ENCODE measurements at places on chromosomes 2 and 18. TPM values are rescaled to one million over a fixed set of nuclear protein-coding genes. Genes with fewer than 3 reads are reported as not detected.
A peak's percentile ranks its signal among the peaks of the same experiment; 100 is the strongest.

DNA sequence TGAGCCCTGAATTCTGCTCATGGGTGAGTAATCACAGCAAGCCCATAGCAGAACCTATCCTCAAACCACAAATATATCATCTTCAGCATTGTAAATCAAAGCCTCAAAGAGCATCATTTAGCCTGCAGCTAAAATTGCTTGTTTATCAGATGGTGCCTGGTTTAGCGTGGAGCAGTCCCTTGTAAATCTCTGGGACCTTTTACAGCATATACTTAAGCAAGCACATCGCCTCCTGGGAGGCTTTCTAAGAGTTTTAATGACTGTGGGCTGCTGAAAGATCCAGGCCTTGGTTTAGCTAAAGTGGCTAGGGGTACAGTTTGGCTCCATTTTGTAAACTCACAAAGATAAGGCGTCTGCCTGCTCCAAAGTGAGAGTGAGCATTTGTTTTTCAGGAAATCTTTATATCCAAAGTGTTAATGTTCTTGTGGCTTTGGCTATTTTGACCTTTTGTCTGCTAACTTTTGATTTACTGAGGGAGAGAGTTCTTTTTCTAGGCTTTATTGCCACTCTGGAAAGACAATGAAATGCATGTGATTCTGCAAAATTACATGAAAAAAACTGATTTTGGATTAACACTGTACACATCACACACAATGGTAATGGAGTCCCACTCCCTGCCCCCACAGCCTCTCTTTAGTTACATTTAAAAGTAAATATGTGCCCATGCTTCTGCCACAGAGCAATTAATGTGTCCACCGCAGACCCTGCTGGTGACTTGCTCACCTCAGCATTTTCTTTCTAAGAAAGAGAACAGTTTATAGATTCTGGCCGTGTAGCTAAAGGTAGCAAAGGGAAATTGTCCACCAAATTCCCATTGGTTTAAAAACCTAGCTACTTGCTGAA lies 194.8 kb downstream of the LNPK start:
- peak; percentile 16 for DNase-seq

The ITGA4 gene
- total RNA-seq = 20.6 TPM

- DNase-seq = peak; percentile 75
Observed at GRCh38 chr2:131055169-131056065, 37.8 kb downstream of the FAM168B start.

The CDK5R2 gene
- total RNA-seq = not detected

- DNase-seq = no peak
Observed at GRCh38 chr18:11800566-11801334, 50.5 kb upstream of the CHMP1B start.

The MERTK gene
- 0.28 TPM for total RNA-seq

- DNase-seq = no peak
Observed at GRCh38 chr2:7480431-7480830, 563.2 kb downstream of the RNF144A start.

- no peak for DNase-seq
Observed at GRCh38 chr18:25853691-25854433, 236.6 kb downstream of the SS18 start.

DNA sequence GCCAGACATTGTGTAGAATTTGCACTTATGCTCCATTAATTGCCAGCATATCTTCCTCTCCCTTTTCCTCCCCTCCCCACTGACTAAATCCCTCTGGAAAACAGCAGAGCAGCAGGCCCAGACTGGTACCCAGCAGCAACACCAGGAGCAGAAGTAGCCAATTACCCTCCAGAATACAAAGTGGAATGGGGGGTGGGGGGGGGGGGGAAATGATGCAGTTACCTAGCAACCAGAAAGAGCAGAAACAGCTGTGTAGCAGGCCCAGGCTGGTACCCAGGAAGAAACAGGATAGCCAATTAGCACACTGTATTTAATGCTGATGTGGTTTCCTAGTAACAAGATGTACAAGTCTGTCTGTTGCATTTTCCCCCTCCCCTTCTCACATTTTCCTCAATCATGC lies 52.3 kb downstream of the KLF7 start:
- no peak for DNase-seq

The COLEC11 gene
- total RNA-seq = 0.28 TPM

The LAMA1 gene
- total RNA-seq = 11.4 TPM

DNA sequence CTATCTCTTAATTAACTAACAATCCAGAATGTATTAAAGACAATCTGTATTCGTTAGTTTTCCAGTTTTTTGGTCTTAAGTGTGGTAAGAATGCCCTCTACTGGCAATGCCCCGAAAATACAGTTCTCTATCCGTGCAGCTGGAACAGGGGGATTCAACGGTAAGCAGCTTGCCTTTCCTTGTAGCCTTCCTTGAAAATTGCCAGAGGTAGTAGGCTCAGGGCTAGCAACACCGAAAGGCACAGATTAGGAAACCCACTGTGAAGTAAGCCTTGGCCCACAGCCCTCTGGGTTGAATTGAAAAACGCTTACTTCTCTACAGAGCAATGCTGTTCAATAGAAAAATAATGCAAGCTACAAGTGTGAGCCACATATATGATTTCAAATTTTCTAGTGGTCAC lies 17.1 kb upstream of the VPS4B start:
- DNase-seq = peak; percentile 70

The CPLX4 gene
- not detected for total RNA-seq

DNA sequence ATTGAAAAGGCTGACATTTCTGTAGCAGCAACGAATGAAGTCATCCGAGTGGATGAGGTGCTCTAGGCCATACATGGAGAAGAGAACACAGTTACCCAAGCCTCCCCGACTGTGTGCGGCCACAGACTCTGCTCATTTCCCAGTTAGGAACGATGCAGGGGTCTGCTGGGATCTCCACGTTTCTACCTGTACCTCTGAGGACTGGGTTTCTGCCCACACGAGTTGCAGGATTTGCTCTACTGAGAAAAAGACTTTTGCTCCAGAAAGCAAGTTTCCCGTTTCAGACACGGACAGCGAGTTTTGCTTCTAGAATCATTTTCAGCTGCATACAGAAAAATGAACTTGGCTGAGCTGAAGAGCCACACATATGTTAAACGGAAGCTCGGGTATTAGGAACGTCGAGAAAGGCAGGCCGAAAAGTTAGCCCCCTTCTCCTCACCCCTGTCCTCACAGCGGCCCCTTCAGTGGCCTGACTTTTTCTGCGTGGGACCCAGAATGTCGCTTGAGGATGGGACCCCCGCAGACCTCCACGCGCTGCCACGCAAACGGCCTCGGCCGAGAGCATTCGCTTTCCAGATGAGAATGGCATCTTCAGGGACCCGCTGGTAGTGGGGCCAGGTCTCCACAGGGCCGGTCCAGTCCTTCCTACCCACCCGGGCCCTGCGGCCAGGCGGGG lies 582 bp upstream of the RAB31 start:
- peak; percentile 45 for DNase-seq

DNA sequence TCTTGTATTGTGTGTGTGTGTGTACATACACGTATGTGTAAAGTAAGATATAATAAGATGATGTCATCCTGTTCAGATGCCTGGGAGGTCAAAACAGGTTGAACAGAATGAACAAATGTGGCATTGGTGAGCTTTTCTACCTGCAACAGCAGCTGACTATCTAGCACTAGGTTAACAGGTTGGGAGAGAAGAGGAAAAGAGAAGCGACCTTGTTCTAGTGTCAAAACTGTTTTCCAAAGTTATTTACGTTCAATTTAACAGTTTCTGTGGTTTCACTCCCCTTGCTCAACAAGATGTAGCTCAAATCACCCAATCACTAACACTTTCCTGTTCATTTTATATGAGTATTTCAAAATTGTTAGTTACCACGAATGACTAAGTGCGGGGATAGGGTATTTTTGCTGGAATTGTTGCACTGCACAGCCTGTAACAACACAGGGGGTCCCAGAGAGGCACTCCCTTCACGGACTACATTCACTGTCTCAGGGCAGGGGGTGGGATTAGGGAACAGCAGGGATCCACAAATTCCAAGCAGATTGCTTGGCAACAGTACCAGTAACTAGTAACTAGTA lies 67.5 kb upstream of the DTNB start:
- DNase-seq = no peak

Data from IMR-90 (cell line).